Choroid plexus epithelial cell (primary cell): ENCODE measurements at places on chromosomes 12 and 14.

DNA sequence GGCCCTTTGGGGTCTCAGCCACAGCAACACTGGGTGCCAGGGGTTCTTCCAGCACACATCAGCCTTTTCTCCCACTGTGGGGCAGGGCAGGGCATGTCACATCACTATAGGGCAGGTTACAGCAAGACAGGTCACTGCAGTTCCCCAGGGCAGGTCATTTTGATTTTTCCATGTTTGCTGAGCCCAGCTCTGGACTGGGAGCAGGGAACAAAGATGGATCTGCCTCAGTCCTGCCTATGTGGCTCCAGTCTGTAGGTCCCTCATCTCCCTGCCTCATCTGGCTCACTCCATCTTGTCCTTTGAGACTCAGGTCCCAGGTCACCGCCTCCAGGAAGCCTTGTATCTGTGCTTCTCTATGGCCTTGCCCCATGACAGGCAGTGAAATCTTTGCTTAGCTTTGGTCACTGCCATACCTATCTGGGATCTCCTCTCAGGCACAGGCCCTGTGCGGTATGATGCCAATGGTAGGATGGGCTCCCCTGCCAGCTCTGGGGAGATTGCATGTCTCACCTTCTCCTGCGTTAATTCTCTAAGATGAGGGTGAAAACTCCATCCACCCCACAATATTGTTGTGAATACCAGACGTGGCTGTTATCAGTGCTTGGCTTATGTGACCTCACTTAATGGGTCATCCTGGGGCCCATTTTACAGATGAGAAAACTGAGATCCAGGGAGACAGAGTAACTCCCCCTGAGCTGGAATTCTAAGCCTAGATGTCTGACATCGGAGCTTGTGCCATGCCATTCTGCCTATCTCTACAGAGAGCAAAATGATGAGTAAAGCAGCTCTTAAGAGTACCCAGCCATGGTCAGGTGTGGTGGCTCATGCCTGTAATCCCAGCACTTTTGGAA is 1.5 kb downstream of the SERPINA6 start:
- DNase-seq: no peak

DNA sequence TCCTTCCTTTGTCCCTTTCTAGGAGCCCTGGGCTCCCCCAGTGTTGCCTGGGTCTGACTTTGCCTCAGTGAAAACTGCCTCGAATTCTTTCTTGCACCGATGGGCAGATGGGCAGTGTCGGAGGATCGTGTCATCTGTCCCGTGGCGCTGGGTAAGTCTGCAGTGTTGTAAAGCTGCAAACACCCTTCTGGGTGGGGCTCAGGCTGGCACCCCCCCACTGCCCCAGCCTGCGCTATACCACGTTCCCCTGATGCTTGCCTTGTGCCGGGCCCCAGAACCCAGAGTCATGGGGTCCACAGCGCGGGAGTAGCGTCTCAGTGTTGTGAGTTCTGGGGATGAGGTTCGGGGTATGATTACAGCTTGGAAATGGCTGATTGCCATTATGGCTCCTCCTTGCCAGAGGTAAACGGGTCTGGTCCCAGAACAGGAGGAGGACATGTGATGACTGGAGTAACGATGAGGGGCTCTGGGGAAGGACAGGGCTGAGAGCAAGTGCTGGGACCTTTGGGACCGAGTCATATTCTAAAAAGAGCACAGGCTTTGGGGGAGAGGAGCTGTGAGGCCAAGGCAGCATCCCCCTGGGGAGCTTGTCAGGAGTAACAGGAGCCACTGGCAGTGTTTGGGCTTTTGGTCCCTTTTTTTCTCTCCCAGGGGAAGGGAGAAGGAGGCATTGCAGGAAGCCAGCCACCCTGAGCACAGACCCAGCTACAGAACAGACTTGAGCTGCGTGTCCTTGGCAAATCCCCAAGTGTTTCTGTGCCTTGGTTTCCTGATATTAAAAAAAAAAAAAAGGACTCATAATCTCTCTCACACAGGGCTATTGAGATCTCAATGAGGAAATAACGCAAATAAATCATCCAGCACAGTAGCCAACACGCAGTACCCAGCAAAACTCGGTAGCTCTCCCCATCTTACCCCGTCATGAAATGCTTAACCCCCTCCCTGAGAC is 4.3 kb downstream of the RTL1 start:
- peak; percentile 34 for DNase-seq

GRCh38 chr12:67890726-67891258 is 98.5 kb upstream of the IFNG-AS1 start:
- DNase-seq: no peak

DNA sequence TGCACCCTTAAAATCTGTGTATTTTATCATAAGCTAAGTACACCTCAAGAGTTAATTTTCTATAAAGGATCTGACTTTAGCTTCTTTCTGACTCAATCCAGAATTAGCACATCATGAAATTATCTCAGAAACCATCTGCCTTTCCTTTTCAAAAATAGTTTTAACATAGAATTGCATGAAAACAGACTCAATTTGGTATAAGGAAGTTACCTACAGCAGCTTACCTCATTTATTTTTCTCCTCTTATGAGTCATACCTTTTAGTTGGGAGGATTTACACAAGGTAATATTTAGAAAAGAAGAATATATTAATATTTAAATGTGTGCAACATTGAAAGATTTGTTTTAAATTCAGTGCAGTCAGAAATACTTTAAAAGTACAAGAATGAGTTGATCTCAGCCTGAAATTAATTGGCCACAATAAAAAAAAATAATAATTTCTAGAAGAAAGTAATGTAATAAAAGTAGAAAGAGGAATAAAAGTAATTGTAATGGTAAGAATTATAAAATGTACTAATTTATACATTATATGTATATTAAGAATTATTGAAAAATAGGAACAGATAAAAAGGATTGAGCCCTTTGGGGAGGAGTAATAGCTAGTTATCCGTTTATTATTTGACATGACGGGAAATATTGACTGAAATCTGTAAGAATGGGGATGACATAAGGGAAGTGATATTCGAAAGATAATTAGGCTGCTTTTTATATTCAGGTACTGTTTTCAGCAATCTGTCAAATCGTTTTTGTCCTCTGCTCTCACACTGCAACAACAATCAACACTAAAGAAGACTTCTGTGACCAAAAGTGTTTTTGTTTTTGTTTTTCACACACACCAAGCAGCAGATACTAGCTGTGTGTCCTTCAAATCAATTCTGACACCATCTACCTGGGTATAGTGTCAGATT is 20.5 kb downstream of the ADAM21 start:
- no peak for DNase-seq

DNA sequence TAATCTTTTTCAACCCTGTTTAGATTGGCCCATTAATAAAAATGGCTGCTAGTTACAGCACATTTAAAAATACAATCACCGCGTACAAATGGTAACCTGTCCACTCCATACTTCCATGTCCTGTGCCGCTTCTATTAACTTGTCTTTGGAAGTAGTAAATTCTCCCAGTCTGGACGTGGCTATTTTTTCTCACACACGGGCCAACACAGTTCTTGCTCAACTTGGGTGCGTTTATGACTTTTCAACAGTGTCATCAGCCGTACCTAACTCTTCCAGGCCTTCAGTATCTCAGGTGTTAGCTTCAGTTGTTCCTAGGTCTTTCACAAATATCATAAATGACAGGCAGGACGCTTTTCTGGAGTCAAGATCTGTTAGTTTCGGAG is 475 bp upstream of the PCNX1 start:
- no peak for DNase-seq

DNA sequence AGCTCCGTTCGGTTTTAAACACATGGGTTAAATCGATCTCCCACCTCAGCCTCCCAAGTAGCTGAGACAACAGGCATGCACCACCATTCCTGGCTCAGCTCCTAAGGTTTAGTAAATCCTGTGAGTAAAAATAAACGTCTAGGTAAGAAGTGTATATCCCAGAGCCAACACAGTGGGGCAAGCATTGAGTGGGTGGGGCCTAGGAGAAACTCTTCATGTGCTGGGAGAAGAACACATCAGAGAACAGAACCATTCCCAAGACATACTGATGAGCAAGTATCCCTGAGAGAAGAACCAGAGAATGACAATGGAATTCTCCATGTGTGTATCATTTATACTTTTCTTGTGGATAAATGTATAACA is 86.3 kb downstream of the SEC23A start:
- no peak for DNase-seq
